Kidney (tissue), 22 donors: ENCODE measurements at places on chromosomes 1 and 21. TPM values are rescaled to one million over a fixed set of nuclear protein-coding genes. Genes with fewer than 3 reads are reported as not detected.

Gene RPTN
- polyA plus RNA-seq: not detected

Gene HSD3B2
- polyA plus RNA-seq: 0.60 TPM

Gene ZFP69B
- polyA plus RNA-seq: 0.62 TPM

Gene NCAM2
- 0.13 TPM for polyA plus RNA-seq

Gene TRAF3IP3
- polyA plus RNA-seq: 3.6 TPM

Gene ACTN2
- polyA plus RNA-seq: 1.6 TPM

Gene CLCA4
- polyA plus RNA-seq: not detected

Gene SH2D1B
- not detected for polyA plus RNA-seq

Gene PDPN
- 7.4 TPM for polyA plus RNA-seq

Gene BACE2
- 55.5 TPM for polyA plus RNA-seq

Gene CROCC
- 10.6 TPM for polyA plus RNA-seq

Gene TMEM81
- polyA plus RNA-seq: 6.1 TPM
